Activated naive CD4-positive, alpha-beta T cell treated with anti-CD3 and anti-CD28 coated beads, Interleukin-2, amount 10 ng/mL, durations not matched to agents 7 days and 5 days (primary cell): ENCODE measurements at places on chromosomes 1 and 21.

- DNase-seq = no peak
Measured at GRCh38 chr1:221834698-221835513, 93.0 kb upstream of the DUSP10 start.

- DNase-seq = no peak
Measured at GRCh38 chr21:44872649-44873355, 688 bp downstream of the PTTG1IP start.

- DNase-seq = no peak
Measured at GRCh38 chr1:201448990-201449389, 20.0 kb downstream of the PHLDA3 start.

DNA sequence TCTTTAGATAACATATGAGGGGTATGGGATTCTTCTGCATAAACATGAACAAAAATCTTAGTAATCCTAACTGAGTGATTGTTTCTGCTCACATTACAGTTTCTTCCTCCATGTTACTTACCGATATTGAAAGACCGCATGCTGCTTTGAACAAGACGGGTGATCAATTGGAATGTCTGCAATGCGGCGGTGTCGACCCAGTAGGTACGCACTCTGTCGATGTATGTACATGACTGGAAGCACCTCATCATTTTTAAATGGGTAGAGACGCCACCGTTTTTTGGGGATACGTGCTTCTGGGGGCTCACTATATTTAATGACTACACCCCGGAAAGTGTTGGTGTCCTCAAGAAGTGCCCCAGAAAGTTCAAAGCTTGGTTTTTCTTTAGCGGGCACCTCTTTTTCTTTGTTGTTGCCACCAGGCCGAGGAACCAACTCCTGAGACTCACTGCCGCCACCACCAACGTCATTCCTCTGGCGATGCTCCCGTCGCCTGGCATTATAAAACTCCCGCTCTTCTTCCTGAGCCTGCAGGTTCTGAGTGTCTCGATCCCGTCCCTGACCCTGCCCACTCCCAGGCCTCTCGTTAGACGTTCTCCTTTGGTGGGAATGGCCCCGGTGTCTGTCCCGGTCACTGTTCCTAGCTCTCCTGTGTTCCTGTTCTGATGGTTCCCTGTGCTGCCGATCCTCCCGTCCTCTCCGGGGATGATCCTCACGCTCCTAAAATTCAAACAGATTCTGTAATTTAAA, 13.9 kb downstream of the SNIP1 start:
- DNase-seq = no peak

GRCh38 chr1:181112071-181112929, 23.8 kb downstream of the IER5 start:
- DNase-seq = no peak

- no peak for DNase-seq
Measured at GRCh38 chr1:218587900-218588299, 242.8 kb downstream of the TGFB2 start.

GRCh38 chr1:219209578-219209977, 35.9 kb downstream of the LYPLAL1 start:
- no peak for DNase-seq

- no peak for DNase-seq
Measured at GRCh38 chr1:112676543-112676942, 2.1 kb downstream of the MOV10 start.

DNA sequence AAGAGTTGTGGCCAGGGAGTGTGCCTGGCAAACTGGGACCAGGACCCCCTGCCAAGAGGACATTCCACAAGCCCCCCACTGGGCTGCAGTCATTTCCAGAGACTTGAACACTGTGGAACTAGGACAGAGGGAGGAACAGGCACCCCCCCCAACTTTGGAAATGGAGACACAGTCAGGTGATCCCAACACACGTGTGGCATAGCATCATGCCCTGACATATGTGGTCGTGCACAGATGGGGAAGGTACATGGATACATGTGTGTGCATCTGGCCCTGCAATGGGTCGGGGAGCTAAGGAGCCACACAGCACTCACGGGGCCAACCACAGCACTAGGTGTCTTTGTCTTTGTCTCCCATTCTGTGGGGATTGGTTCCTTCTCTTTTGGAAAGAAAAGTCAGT, 6.6 kb upstream of the TFF3 start:
- DNase-seq = no peak

DNA sequence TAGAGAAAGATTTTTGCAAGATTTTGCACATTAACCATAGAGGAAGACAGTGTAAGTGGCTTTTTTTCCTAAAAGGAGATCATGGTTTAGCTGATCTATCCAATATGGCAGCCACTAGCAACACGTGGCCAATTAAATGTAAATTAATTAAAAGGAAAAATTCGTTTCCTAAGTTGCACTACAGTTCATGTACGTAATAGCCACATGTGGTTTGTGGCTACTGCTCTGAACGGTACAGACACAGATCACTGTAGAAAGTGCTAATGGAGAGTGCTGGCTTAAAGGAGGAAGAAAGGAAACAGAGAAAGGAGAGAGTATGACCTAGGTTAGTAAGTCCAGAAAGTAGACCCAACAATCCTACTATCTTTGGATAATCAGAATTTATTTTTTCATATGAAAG, 170.8 kb downstream of the SIPA1L2 start:
- DNase-seq = no peak

DNA sequence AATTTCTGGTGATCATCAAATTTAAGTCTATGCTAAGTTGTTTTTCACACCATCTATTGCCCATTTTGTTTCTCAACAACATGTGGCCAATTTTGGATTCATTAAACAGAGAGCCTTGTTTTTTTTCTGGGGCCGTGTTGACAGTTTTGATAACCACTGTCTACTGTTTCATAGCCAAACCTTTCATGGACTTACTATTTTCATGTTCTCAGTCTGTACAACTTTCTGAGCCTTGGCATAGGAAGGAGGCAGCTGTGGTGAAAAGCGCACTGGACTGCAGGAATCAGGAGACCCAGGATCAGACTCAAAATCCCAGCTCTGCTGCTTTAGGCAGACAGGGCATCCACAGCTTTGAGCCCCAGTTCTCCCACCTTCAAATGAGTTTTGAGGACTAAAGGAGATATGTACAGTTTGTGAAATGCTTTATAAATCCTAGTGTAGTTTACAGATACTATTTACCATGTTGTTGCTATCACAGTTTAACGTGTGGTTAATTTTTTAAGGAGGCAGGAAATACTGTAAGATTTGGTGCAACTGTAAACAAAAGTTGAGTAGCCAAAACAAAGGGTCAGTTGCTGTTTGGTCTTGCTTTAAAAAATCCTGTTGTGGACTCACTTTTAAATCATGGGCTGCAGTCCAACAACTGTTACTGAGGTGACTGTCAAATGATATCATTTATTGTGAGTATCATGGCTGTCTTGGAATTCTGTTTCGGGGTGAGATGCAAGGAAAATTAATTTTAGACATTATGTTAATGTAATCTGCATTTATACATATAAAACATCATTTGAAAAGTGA, 2.9 kb downstream of the MACO1 start:
- DNase-seq = no peak

- no peak for DNase-seq
Measured at GRCh38 chr1:14578156-14578555, 20.3 kb upstream of the KAZN start.

DNA sequence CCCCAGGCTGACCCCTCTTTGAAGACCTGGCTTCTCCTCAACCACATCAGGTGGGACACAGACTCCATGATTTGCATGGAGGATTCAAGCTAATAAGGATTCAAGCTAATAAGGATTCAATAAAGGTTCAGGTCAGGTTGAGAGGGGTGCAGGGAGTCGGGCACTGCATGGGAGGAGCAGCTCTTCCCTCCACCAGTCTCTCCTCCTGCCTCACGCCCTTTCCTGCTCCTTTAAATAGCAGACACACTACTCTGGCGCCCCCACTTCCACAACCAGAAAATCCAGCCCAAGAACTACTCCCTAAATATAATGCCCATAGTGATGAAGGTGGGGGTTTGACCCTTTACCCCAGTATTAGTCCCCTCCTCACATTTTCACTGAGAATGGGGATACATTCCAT, 7.1 kb downstream of the MEX3A start:
- no peak for DNase-seq

- DNase-seq = peak; percentile 69
Measured at GRCh38 chr1:33455539-33456501, 16.6 kb upstream of the ZSCAN20 start.

GRCh38 chr1:184036517-184036949, 995 bp downstream of the COLGALT2 start:
- peak; percentile 23 for DNase-seq

DNA sequence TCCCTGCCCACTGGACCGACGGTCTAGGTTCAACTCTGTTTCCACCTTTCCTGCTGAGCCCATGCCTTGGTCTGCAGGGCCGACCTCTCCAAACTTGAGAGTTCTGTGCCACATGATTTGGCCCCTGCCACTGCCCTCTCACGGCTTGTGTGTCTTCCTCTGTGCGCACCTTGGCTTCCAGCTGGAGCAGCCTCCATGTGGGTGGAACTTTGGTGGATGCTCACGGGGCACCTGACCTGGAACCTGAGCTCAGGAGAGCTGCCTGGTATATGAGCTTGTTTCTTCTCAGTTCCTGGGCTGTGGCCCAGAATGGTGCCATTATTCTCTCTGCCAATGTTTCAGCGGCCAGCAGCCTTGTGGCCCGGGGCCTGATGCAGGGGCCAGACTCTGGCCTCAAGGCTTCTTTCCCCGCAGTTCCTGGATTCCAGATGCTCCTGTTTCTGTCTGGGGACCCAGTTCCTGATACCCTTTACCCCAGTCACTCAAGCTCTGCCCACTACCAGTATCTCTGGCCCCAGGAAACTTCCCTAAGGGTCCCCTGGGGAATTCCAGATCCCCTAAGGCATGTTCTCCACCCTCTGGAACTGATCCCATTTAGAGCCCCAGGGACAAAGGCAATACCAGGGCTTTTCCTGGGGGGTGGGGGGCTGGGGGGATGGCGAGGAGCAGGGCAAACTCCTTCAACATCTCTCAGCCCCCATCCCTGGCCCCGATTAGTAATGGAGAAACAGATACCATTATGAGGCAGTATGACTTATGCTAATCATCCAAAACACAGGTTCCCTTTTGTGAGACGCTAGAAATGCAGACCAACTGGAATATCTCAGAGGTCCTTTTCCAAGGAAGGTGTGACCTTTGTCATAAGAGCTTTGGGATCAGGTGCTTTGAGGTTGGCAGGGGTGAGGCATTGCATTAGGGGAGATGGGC, 11.1 kb downstream of the QSOX1 start:
- DNase-seq = peak; percentile 8
